Activated CD4-positive, alpha-beta memory T cell treated with anti-CD3 and anti-CD28 coated beads, Interleukin-2, amount 10 ng/mL, durations not matched to agents 7 days and 5 days (primary cell): ENCODE measurements at places on chromosomes 13 and 19. TPM values are rescaled to one million over a fixed set of nuclear protein-coding genes. Genes with fewer than 3 reads are reported as not detected.
A peak's percentile ranks its signal among the peaks of the same experiment; 100 is the strongest.

DNA sequence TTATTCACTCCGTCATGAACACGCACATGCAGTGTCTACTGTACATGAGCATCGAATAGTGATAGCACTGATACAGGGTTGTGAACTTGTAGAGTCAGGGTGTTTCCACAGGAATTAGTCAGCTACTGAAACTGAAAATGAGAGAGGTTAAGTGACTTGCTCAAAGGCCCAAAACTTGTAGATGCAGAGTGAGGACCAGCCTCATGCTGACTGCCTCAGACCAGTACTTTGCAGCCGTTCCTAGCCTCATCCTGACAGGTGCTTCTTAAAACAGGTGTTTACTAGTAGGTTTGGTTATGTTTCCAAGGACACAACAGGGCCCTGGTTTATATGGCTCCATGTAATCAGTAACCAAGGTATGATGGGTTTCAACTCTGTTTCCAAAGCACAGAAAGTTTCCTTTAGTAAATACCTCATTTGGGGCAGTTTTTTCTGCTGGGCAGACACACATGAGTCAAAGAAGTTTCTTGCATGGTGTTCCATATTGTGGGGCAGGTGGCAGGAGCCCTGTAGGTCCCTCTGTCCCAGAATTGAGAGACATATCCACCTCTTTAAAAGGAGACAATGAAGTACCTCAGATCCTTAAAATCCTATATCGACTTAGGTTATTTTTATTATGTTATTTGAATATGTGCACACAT lies 16.0 kb downstream of the FGF9 start:
- peak; percentile 33 for DNase-seq
- H3K4me1 ChIP-seq: peaks cover 17% of the 10 kb centered on the region

DNA sequence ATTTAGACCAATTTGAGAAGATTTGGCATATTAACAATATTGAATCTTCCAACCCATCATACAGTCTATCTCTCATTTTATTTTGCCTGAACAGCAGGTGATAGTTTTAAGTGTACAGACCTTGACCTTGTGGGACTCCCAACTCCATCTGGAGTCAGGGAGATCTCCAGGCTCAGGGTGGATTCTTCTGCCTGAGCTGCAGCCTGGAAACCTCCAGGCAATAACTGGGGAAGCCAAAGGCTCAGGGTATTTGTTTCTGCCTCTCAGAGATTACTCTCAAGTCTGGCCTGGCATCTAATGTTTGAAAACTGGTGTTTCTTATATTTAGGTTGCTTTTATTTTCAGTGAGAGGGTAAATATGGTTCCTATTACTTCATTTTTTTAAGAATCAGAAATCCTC lies 102.1 kb upstream of the C1QTNF9B start:
- no peak overlapping the region for H3K4me3 ChIP-seq
- peaks cover 13% of the 10 kb centered on the region for H3K4me1 ChIP-seq
- no peak overlapping the region for H3K27ac ChIP-seq
- no peaks in the 10 kb centered on the region for H3K36me3 ChIP-seq

DNA sequence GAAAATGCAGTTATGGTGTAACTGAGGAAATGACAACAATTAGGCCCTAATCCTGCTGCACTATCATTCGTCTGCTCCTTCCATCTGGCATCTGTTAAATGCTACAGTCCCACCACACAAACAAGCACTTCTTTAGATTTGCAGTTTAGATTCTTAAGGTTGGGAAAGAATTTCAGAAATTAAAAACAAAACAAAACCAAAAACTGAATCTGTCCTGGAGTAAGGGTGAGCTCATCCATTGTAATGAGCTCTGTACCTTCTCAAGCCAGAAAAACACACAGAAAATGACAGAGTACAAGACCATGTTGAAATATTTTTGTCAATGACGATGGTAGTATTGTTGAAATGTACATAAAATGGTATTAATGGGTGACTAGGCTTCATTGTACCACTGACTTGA lies 28.3 kb downstream of the SMAD9 start:
- H3K4me1 ChIP-seq: no peaks in the 10 kb centered on the region
- H3K4me3 ChIP-seq: no peak overlapping the region
- peaks cover 37% of the 10 kb centered on the region for H3K27me3 ChIP-seq
- no peak for DNase-seq
- H3K36me3 ChIP-seq: no peaks in the 10 kb centered on the region

- H3K4me3 ChIP-seq: no peak overlapping the region
- no peak for DNase-seq
- peaks cover 25% of the 10 kb centered on the region for H3K36me3 ChIP-seq
- peaks cover 8% of the 10 kb centered on the region for H3K27me3 ChIP-seq
- peaks cover 16% of the 10 kb centered on the region for H3K4me1 ChIP-seq
Observed at GRCh38 chr19:49014123-49014869, 2.6 kb downstream of the LHB start.

GRCh38 chr13:40194224-40194806 lies 472.1 kb downstream of the FOXO1 start:
- H3K27ac ChIP-seq: no peak overlapping the region
- H3K4me1 ChIP-seq: peaks cover 26% of the 10 kb centered on the region
- DNase-seq: no peak
- H3K4me3 ChIP-seq: no peak overlapping the region

DNA sequence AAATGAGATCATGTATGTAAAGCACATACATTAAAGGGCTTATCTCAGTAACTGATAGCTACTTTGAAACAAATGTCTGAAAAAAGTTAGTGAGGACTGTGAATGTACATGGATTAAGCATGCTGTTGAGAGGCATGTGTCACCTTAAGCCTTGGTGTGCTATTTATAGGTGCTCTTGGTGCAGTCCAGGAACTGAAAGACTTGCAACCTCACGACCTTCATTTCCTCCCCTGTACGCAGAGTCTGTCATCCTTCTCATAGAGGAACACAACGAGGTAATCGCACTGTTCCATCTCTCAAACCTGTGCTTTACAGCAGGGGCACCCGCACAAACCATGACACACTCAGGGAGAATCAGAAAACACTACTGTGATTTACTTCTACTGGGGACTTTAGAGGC lies 65.6 kb downstream of the UFM1 start:
- no peaks in the 10 kb centered on the region for H3K36me3 ChIP-seq
- H3K4me3 ChIP-seq: no peak overlapping the region
- no peaks in the 10 kb centered on the region for H3K27me3 ChIP-seq
- peaks cover 4% of the 10 kb centered on the region for H3K4me1 ChIP-seq
- no peak for DNase-seq
- no peak overlapping the region for H3K27ac ChIP-seq

The SELENOV gene
- total RNA-seq: not detected

GRCh38 chr19:32022044-32022640 lies 323.3 kb upstream of the ZNF507 start:
- no peak overlapping the region for H3K27ac ChIP-seq
- no peaks in the 10 kb centered on the region for H3K27me3 ChIP-seq
- no peaks in the 10 kb centered on the region for H3K4me1 ChIP-seq
- DNase-seq: no peak
- no peak overlapping the region for H3K4me3 ChIP-seq
- no peaks in the 10 kb centered on the region for H3K36me3 ChIP-seq

DNA sequence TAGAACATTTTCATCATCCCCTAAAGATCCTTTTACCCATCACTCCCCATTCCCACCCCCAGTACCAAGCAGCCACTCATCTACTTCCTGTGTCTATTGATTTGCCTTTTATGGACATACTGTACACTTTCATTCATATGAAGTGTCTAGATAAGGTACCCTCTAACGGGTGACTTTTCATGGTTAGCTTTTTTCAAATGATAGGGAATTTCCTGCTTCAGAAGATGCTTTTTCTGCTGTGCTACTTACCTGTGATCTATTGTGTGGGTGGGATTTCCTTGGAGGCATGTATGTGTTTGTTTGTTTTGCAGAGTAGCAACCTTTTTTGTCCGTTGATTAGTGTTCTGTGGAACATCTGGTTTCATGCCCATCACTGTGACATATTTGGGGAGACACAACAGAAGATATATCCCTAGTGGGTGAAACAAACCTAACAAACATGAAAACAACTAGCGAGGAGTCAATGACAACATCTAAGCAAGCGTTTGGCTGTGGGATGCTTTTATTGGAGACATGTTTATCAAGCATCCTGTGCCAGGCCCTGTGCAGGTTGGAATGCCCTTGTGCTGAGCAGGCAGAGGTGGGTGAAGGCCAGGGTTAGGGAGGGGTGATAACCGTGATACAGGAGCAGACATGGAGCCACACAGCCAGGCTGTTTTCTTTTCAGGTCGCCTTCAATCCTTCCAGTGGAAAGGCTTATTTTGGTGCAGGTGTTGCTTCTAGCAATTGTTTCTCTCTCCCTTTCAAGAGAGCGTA lies 17.6 kb downstream of the SPINT2 start:
- no peak for DNase-seq
- H3K36me3 ChIP-seq: no peaks in the 10 kb centered on the region
- H3K4me3 ChIP-seq: no peak overlapping the region
- no peaks in the 10 kb centered on the region for H3K27me3 ChIP-seq

- no peak overlapping the region for H3K4me3 ChIP-seq
- peaks cover 20% of the 10 kb centered on the region for H3K4me1 ChIP-seq
- no peak for DNase-seq
- no peak overlapping the region for H3K27ac ChIP-seq
Observed at GRCh38 chr13:30339738-30340330, 32.5 kb upstream of the KATNAL1 start.

DNA sequence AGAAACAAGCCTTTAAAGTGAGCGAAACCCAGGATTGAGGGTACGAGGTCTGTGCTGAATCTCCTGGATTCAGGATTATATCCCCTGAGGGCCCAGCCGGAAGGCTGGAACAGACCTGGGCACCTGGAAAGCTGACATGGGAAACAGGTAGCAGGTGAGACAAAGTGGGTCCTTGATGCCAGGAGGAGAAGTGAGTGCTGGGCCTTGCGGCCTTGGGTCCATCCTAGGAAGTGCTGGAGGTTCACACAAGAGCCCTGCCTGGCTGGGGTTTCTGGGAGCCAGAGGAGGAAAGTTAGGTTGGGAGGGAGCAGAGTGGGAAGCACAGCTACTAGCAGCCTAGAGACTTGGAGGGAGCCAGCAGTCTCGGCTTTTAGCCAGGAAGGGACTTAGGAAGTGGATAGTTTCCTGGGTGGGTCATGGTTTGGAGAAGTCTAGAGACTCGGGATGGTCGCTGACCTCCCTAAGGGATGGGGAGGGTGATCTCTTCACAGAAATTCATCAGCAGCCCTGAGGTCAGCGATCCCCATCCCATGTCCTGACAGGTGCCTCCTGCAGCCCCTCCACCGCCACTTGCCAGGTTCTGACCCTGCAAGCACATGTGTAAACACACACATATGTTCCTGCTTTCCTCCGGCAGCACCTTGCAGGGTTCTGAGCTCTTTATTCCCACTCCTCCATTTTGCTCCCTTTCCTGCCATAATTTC lies 29.4 kb upstream of the ZNF492 start:
- no peak for DNase-seq
- H3K4me3 ChIP-seq: no peak overlapping the region
- H3K4me1 ChIP-seq: no peaks in the 10 kb centered on the region
- H3K27ac ChIP-seq: no peak overlapping the region
- no peaks in the 10 kb centered on the region for H3K27me3 ChIP-seq

- H3K27me3 ChIP-seq: no peaks in the 10 kb centered on the region
- peaks cover 61% of the 10 kb centered on the region for H3K36me3 ChIP-seq
- DNase-seq: peak; percentile 35
- H3K4me3 ChIP-seq: no peak overlapping the region
Observed at GRCh38 chr19:16376649-16377048, 52.0 kb downstream of the KLF2 start.

DNA sequence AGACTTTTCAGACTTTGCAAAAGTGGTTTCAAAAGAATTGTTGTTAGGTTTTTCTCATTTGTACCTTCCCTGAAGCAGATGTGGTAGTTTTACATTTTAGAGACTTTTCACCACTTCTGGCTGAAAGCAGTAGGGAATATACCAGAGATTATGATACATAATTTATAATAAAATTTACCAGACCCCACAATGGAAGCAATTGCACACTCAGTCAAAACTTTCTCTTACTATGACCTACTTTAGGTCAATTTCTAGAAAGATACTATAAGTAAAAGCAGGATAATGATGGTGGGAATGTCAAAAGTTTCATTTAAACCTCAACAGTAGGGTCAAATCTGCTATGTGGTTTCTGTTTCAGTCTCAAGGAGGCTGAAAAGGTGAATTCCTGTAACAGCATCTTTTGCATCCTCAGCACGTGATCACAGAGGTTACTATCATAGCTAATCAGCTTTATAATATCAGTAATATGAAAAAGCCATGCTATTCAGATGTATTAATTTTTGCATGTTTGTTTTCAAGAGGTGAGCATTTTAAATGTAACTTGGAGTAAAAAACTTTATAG lies 26.9 kb downstream of the PCCA start:
- no peak overlapping the region for H3K27ac ChIP-seq
- H3K27me3 ChIP-seq: no peaks in the 10 kb centered on the region
- H3K4me1 ChIP-seq: peaks cover 11% of the 10 kb centered on the region
- DNase-seq: no peak

DNA sequence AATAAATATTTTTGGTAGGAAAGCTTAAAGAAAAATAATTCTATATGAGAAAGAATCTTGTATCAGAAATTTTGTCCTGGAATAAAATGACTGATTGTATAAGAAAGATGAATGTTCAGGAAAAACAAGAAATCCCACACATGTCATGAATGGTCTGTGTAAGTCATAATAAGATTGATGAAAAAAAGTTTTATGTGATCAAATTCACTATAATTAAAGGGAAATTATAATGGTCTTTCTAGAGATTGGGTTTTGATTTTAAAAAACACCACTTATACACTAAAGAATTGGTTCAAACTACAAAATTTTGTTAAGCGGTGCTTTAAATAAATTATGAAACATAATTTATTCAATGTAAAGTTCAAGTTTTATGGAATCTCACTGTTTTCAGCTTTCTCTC lies 7.2 kb upstream of the ZNF841 start:
- peaks cover 6% of the 10 kb centered on the region for H3K36me3 ChIP-seq
- H3K27ac ChIP-seq: no peak overlapping the region
- DNase-seq: no peak
- no peaks in the 10 kb centered on the region for H3K27me3 ChIP-seq
- H3K4me3 ChIP-seq: no peak overlapping the region

DNA sequence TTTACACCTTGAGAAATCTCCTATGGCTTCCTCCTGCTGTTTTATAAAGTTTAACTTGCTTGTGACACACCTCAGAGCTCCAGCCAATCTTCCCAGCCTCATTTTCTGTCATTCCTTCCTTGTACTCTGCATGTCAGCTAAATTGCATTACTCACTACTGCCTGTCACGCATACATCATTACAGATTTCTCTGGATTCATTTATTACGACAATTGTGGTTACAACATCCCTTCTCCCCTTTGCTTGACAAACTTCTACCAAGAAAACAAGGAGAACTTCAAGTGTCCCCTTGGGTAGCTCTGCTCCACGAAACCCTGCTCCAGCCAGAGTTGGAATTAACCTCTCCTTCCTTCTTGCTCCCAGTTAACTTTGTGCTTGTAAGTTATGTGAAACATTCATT lies 22.0 kb upstream of the GPR18 start:
- H3K27me3 ChIP-seq: no peaks in the 10 kb centered on the region
- DNase-seq: no peak
- no peak overlapping the region for H3K4me3 ChIP-seq
- H3K4me1 ChIP-seq: peaks cover 84% of the 10 kb centered on the region
- peaks cover 36% of the 10 kb centered on the region for H3K36me3 ChIP-seq

DNA sequence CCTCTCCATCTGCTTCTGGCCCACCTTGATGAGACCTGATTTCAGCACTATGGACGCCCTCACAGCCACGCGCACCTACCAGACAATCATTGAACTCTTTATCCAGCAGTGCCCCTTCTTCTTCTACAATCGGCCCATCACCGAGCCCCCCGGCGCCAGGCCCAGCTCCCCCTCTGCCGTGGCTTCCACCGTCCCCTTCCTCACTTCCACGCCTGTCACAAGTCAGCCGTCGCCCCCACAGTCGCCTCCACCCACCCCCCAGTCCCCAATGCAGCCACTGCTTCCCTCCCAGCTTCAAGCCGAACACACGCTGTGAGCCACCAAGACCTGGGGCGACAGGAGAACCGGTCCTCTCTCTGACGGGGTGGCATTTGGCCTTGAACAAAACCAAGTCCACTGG lies 19.3 kb upstream of the NPAS1 start:
- peaks cover 5% of the 10 kb centered on the region for H3K27me3 ChIP-seq
- no peak overlapping the region for H3K4me3 ChIP-seq
- peaks cover 14% of the 10 kb centered on the region for H3K36me3 ChIP-seq
- no peak overlapping the region for H3K27ac ChIP-seq
